ENCODE measurements at places on chromosomes 5 and 9.

DNA sequence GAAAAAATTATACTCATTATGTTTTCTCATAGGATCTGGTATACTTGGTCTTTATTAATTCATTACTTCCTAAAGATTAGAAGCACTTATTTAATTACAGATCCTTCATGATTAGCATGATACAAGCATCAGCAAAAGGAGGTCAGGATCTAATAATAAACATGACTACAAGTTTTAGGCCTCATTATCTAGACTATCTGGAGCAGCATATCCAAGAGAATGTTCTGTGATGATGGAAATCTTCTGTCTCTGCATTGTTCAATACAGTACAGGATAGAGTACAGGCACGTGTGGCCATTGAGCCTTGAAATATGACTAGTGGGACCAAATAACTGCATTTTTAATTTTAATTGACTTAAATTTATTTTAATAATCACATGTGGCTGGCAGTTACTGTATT is 21.2 kb downstream of the SETX start:
- no peak for DNase-seq

- no peak for DNase-seq
Observed at GRCh38 chr9:90783552-90783951, 18.1 kb upstream of the SYK start.

DNA sequence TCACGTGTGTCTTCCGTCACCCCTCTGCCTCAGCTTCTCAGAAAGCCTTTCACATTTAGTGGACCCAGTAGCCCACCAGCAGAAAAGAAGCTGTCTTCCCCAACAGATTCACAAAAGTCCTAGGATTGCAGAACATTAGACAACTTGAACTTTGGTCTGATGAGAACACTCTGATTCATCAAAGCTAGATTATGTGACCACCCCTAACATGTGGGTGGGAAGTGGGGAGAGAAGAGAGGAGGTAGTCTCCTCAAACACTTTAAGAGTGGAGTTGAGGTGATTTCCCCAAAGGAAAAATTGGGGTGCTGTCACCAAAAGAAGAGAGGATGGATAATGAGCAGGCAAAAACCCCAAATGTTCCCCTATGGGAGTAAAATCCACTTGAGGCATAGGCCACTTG is 41.4 kb upstream of the SMIM23 start:
- no peak for DNase-seq

DNA sequence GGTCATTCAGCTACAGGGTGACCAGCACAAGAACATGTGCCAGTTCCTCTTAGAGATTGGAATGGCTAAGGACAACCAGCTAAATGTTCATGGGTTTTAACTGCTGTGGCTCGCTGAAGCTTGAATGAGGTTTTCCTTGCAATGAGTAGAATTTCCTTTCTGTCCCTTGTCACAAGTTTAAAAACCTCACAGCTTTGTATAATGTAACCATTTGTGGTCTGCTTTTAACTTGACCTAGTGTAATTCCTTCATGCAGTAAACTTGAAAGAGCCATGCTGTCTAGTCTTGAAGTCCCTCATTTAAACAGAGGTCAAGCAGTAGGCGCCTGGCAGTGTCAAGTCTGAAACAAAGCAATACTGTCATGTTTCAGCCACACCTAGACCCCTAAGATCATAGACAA is 181.3 kb upstream of the DMRT1 start:
- no peak for DNase-seq

- no peak for DNase-seq
Observed at GRCh38 chr5:78490709-78491485, 130.5 kb downstream of the SCAMP1 start.

DNA sequence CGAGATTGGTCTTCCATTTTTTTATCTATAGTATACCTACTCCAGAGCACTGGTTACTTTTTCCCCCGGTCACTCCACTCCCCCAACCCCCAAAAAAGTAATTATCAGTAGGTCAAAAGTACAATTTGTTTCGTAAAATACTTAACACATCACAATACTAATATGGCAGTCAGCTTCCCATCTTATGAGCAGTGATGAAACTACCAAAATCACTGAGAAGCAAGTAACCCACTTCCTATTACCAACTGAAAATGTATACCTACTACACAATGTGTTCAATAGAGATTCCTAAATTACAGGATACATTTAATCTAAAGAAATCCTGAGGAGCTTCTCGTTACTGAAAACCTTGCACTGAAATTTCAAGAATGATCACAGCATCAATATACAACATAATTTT is 1.9 kb downstream of the CERT1 start:
- no peak for DNase-seq

- no peak for DNase-seq
Observed at GRCh38 chr5:141785135-141785534, 93.1 kb downstream of the PCDH1 start.

DNA sequence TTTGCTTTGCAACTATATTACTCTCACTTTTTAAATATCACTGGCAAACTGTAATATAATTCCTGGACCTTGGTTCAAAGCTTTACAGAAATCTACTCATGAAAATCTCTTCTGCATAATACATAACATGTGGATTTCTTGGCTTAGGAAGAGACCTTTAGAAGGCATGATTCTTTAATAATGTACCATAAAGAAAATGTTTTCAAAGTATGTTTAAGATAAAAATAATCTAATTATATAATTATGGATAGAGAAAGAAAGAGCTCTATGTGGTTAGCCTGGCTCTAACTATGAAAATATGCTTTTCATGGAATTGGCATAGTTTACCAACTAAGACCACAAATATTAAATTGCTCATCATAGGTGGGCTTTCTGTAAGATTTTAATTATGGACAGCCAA is 817.8 kb downstream of the TLE1 start:
- no peak for DNase-seq

GRCh38 chr5:127235136-127235535 is 55.5 kb upstream of the MEGF10 start:
- DNase-seq = no peak

GRCh38 chr5:14299666-14300065 is 156.5 kb downstream of the TRIO start:
- no peak for DNase-seq

- DNase-seq = no peak
Observed at GRCh38 chr9:12271421-12271891, 421.7 kb upstream of the TYRP1 start.

DNA sequence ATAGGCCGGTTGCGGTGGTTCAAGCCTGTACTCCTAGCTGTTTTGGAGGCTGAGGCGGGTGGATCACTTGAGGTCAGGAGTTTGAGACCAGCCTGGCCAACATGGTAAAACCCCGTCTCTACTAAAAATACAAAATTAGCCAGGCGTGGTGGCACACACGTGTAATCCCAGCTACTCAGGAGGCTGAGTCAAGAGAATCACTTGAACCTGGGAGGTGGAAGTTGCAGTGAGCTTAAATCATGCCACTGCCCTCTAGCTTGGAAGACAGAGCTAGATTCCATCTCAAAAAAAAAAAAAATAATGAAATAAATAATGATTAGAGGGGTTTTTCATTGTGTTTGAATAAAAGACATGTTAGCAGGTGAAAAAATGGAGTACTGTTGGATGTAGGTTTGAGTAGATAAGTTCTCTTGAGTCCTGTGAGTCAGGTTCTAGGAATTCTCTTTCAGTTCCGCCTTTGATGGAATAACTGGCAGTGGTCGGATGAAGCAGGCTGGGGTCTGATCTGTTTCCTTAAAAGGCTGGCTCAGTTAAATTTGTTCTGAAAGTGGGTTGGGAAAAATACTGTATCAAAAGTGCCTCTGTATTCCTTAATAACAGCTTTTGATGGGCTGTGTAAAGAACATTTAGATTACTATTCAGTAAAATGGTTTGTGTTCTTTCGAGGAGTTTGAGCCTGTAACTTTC is 73.2 kb downstream of the AOPEP start:
- no peak for DNase-seq

DNA sequence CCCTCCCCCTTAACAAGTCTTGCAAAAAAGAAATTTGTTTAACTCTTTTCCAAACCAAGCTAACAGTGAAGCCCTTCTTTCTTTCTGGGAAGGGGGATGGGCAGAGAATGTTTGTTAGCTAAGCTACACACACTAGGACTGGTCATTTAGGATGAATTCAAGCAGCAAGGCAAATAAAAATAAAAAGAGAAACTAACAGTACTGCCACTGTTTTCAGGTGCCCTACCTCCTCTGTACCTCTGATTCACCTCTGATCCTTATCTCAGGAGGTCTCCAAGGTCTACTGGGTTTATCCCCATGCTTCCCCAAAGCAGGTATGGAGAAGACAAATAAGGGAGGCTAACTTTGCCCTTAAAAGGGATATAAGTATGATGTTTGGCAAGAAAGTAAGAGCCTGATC is 52.9 kb downstream of the ELL2 start:
- DNase-seq = no peak

Data from stimulated activated CD8-positive, alpha-beta memory T cell treated with anti-CD3 and anti-CD28 coated beads, Interleukin-4, amount 100 ng/mL, for 1 hour (primary cell).